CD8-positive, alpha-beta memory T cell (primary cell): ENCODE measurements at places on chromosomes 1 and 21. TPM values are rescaled to one million over a fixed set of nuclear protein-coding genes. Genes with fewer than 3 reads are reported as not detected.

DNA sequence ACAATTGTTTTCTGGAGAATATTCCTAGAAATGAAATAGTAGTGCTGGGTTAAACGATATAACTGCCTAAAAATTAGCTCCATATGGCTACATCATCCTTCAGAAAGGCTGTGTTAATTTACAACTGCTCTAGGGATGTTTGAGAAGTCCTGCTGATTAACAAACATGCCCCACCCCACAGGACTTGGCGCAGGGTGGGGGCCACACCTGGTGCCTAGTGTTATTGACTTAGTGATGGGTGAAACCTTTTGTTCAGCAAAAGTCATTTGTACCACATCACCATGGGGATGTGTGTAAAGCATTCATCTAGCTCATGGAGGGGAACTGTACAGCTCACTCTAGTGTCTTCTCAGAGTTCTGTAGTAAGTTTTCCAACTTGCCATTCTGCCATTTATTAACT lies 492.8 kb downstream of the CAMTA1 start:
- H3K27ac ChIP-seq = no peak overlapping the region
- no peaks in the 10 kb centered on the region for H3K36me3 ChIP-seq
- no peaks in the 10 kb centered on the region for H3K4me1 ChIP-seq

GRCh38 chr1:52444463-52444862 lies 40.1 kb downstream of the PRPF38A start:
- DNase-seq = no peak
- H3K27ac ChIP-seq = no peak overlapping the region
- peaks cover 24% of the 10 kb centered on the region for H3K36me3 ChIP-seq
- no peak overlapping the region for H3K4me3 ChIP-seq
- no peaks in the 10 kb centered on the region for H3K4me1 ChIP-seq

GRCh38 chr1:230839173-230839572 lies 29.1 kb downstream of the C1orf198 start:
- no peaks in the 10 kb centered on the region for H3K36me3 ChIP-seq
- H3K27me3 ChIP-seq = no peaks in the 10 kb centered on the region
- DNase-seq = no peak
- H3K27ac ChIP-seq = no peak overlapping the region

DNA sequence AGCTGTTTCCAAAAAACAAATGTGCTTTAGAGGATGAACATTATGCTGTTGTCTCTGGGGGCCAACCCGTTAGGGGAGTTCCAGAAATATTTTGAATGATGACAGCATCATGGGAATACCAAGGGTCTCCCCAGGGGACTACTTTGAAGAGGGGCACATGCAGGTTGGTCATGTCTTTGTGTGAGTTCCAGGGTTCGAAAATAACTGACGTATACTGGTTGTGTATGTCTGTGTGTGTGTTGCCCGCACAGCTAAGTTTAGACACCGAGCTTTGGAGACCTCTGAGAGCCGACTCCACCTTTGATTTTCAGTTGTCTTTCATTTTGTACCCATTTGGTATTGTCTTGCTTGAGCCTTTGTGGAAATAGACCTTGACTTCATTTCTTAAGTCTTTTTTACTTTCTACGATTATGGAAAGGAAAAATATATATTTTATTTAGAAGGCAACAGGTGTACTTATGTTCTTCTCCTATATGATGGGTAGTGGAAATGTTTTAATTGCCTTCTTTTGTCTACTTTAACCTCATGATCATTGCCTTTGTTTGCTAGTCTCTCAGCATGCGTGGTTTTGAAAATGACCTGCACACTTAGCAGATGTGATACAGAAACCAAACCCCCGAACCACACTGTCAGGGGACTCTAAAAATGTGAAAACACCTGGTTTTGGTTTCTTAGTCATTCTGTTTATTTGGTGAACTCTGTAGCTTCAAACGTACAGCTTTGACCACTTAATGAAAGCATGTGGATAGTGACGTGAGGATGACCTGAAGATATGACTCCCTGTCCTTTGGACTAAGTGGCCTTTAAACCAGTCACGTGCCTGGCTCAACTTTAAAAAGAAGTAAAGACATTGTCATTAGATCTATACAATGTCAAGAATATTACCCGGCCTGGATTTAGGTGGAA lies 56.5 kb downstream of the GALNT2 start:
- H3K27ac ChIP-seq = peak overlapping the region; percentile 11
- H3K27me3 ChIP-seq = no peaks in the 10 kb centered on the region
- H3K36me3 ChIP-seq = no peaks in the 10 kb centered on the region
- no peak overlapping the region for H3K4me3 ChIP-seq
- DNase-seq = no peak
- peaks cover 42% of the 10 kb centered on the region for H3K4me1 ChIP-seq

DNA sequence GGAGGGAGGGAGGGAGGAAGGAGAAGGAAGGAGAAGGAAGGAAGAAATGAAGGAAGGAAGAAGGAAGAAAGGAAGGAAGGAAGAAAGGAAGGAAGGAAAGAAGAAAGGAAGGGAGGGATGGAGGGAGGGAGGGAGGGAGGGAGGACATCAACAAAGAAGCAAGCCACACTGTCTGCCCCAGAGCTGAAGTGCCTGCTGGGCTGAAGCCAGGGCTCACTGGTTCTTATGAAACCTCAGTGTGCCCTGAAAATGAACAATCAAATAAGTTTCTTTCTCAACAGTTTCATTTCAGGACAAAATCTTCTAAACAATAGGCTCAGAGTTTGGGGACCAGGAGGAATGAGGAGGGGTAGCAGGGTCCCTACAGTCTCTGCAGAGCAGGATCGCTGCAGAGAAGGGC lies 21.1 kb downstream of the ARHGEF19 start:
- no peaks in the 10 kb centered on the region for H3K27me3 ChIP-seq
- no peak for DNase-seq
- no peaks in the 10 kb centered on the region for H3K36me3 ChIP-seq
- no peak overlapping the region for H3K27ac ChIP-seq
- H3K4me3 ChIP-seq = no peak overlapping the region

DNA sequence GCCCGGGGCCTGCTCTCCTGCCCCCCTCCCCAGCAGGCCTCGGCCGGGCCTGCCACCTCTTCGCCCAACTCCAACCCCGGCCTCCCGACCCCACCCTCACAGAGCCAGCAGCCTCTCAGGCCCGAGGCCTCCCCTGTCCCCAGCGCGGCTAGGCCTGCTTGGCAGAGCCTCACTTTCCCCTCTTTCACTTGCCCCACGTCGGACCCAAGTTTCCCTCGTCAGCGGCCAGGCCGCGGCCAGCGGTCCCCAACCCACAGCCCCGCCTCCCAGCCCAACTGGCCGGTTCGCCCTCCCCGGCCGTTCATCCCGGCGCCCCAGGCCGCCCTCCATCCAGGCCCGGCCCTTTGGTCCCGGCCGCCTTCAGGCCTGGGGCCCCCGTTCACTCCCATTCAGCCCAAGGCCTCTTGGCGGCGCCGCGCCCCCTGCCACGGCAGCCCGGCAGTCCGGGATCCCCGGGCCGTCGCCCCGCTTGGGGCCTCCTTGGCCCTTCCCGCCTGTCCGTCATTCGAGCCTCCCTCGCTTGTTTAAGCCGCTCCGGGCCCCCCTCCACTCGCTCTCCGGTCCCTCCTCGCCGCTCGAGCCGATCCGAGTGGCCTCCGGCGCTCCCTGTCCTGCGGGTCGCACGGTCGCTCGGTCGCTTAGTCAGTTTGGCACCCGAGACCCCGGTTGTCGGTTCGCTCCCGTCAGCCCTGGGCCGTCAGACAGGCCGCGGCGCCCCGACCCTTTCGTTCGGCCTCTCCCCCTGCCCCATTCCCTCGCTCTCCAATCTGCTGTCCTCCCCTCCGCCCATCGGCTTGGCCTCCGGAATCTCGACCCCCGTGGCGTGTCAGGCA lies 1.4 kb downstream of the LRRC41 start:
- peak overlapping the region; percentile 94 for H3K4me3 ChIP-seq
- peaks cover 9% of the 10 kb centered on the region for H3K36me3 ChIP-seq
- H3K4me1 ChIP-seq = peaks cover 32% of the 10 kb centered on the region
- peak overlapping the region; percentile 91 for H3K27ac ChIP-seq

- no peaks in the 10 kb centered on the region for H3K27me3 ChIP-seq
- H3K4me3 ChIP-seq = no peak overlapping the region
- DNase-seq = no peak
- H3K36me3 ChIP-seq = no peaks in the 10 kb centered on the region
- no peak overlapping the region for H3K27ac ChIP-seq
Measured at GRCh38 chr1:150536836-150537731, 12.1 kb upstream of the ADAMTSL4 start.

PTCH2 gene
- 1.7 TPM for total RNA-seq
